ENCODE measurements at places on chromosomes 5 and 9.

GRCh38 chr5:146703899-146704298 is 174.7 kb downstream of the PPP2R2B start:
- no peak for DNase-seq

GRCh38 chr5:173042763-173043107 is 13.4 kb upstream of the CREBRF start:
- DNase-seq, result no peak

- DNase-seq, result no peak
Observed at GRCh38 chr5:40409601-40410000, 270.1 kb upstream of the PTGER4 start.

DNA sequence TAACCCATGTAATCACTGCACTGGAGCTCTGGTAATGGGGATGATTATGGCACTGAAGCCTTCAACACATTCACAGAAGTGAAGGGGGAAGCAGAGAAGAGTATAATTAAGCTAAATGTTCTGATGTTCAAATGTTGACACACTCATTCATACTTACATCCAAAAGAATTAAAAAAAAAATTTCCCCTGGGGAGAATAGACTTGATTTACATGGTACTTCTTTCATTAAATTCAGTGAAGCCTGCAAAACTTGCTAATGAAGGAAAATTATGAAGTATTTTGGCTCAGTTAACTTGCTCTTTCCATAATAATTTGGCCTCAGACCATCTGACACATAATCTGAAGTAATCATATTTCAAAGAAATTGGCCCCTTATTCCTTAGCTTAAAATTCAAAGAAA is 428.8 kb downstream of the SH3GL2 start:
- no peak for DNase-seq

- DNase-seq, result no peak
Observed at GRCh38 chr9:8570776-8571175, 771.2 kb upstream of the DMAC1 start.

GRCh38 chr9:12631866-12632265 is 61.3 kb upstream of the TYRP1 start:
- DNase-seq, result no peak

DNA sequence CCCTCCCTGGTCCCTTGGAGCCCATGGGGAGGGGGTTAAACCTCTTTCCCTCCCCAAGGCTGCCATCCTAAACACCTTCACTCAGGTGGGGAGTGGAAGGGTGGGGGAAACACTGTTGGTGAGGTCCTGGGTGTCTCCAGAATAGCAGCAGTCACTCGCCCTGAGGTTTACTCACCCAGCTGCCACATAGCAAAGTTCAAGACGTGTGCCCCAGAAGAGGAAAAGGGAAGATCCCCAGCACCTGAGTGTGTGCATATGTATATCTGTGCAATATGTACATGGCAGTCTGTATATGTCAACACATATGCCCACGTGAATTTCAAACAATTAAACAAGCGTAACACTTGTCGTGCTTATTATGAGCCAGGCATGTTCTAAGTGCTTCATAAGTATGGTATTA is 31.3 kb upstream of the SMU1 start:
- DNase-seq, result no peak

- DNase-seq, result no peak
Observed at GRCh38 chr5:3858524-3858923, 262.9 kb downstream of the IRX1 start.

- DNase-seq, result no peak
Observed at GRCh38 chr9:107932601-107933000, 443.0 kb upstream of the KLF4 start.

DNA sequence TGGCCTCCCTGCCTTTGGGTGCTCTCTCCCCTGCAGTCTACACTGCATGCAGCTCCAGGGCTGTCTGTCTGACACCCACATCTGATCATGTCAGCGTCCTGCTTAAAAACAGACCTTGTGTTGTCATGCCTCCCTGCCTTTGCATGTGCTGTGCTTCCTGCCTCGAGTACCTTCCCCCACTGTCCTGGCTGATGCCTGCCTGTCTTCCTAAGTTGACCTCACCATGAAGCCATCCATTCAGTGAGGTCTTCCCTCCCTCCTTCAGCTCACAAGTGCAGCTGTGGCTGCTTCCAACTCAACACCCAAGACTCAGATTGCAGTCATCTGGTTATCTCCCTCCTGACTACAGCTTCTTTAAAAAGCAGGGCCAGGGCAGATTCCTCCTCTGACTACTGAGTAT is 5.5 kb downstream of the ANGPTL2 start:
- no peak for DNase-seq

GRCh38 chr5:67154556-67155206 is 41.9 kb downstream of the CD180 start:
- DNase-seq, result no peak

DNA sequence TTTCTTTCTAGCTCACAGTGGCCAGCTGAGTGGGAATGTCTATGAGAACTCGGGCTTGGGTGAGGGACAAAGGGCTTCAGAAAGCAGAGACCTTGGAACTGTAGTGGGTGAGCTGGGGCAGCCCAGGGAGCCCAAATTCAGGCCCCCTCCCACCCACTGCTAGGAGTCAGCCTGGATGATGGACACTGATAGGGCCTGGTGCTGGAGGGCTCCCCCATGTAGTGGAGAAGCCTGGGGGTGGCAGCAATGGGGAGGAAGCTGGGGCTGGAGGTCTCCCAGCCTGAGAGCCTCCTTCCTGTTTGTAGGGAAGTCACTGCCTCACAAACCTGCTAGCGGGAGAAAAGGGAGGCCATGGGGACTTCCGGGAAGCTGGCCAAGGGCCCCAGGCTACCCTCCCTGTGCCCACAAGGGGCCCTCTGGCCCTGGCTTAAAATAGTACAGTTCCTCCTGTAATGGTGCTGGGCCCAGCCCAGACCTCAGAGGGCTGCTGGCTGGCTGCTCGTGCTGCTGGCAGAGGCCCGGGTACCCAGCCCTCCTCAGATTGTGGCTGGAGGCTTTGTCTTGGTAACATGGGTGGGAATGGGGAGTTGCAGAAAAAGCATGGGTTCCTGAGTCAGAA is 6.3 kb upstream of the NR5A1 start:
- DNase-seq, result peak; percentile 65

GRCh38 chr5:5652181-5652580 is 229.7 kb downstream of the ICE1 start:
- no peak for DNase-seq

GRCh38 chr5:179679014-179679674 is 1.7 kb downstream of the CBY3 start:
- DNase-seq, result peak; percentile 88

DNA sequence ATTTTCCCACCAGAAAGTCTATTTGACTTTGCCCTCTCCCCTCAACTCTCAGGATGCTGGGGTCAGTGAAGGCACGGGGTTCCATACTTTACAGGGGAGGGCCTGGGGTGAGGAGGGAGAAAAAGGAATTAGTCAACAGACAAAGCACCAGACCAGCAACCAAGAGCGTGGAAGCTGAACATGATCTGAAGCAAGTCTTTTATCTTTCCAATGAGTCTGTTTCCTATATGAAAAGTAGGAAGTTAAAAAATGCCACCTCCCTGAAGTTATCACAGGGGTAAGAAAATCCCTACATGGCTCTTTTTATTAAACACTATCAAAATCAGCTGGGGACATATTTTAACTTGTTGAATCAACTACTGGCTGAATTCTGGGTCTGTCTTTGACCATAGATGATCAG is 337.0 kb downstream of the TRPM3 start:
- DNase-seq, result no peak

GRCh38 chr5:53616939-53617549 is 56.6 kb downstream of the NDUFS4 start:
- no peak for DNase-seq

GRCh38 chr5:107028938-107029337 is 641.8 kb downstream of the EFNA5 start:
- no peak for DNase-seq

- DNase-seq, result peak; percentile 16
Observed at GRCh38 chr5:176190886-176191755, 47.1 kb upstream of the SIMC1 start.

- no peak for DNase-seq
Observed at GRCh38 chr9:83166372-83166771, 103.4 kb upstream of the RASEF start.

All from H7 (cell line).